Psoas muscle (tissue), 8 donors: ENCODE measurements at places on chromosomes 11 and 22. TPM values are rescaled to one million over a fixed set of nuclear protein-coding genes. Genes with fewer than 3 reads are reported as not detected.

Gene MMP1
- 0.77 TPM for total RNA-seq

Gene CLDN5
- 23.0 TPM for total RNA-seq

Gene APOL5
- not detected for total RNA-seq

Gene MAPK8IP1
- 1.6 TPM for total RNA-seq

Gene APOL3
- 24.1 TPM for total RNA-seq

Gene CUL5
- total RNA-seq: 92.2 TPM

Gene HTR3A
- not detected for total RNA-seq

Gene SOX10
- not detected for total RNA-seq

Gene PRAME
- total RNA-seq: not detected

Gene LIF
- 0.27 TPM for total RNA-seq

Gene OR2AG2
- total RNA-seq: not detected

Gene CYP2D6
- total RNA-seq: 0.44 TPM

Gene SCN4B
- total RNA-seq: 5.1 TPM

Gene SYT13
- 0.11 TPM for total RNA-seq

Gene UNC93B1
- total RNA-seq: 4.5 TPM

DNA sequence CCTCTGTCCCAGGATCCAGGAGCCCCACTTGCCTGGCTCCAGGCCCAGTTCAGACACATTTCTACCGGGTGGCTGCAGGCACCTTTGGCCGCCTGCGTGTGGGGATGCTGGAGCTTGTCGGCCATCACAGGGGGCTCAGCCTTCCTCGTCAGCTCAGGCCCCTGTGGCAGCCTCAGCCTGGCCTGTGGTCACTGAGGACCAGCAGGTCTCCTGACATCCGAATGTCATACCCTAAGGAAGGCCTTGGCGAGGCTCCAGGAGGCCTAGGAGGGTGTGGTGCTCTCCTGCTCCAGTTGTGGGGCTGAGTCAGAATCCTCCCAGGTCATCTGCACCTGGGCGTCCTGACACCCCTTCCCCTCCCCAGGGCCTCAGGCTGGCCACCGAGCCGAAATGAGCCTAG lies 14.9 kb upstream of the SOX10 start:
- peaks cover 7% of the 10 kb centered on the region for H3K4me1 ChIP-seq
- H3K4me3 ChIP-seq: no peak overlapping the region
- no peaks in the 10 kb centered on the region for H3K27me3 ChIP-seq

GRCh38 chr11:41784513-41785335 lies 325.3 kb upstream of the LRRC4C start:
- H3K27ac ChIP-seq: no peak overlapping the region
- H3K27me3 ChIP-seq: no peaks in the 10 kb centered on the region
- no peak for DNase-seq
- H3K36me3 ChIP-seq: no peaks in the 10 kb centered on the region
- no peaks in the 10 kb centered on the region for H3K4me1 ChIP-seq
- no peak overlapping the region for H3K4me3 ChIP-seq

- no peaks in the 10 kb centered on the region for H3K36me3 ChIP-seq
- peak overlapping the region; percentile 58 for H3K4me3 ChIP-seq
- H3K4me1 ChIP-seq: peaks cover 6% of the 10 kb centered on the region
- H3K27me3 ChIP-seq: no peaks in the 10 kb centered on the region
Measured at GRCh38 chr22:42500836-42501179, 18.8 kb downstream of the RRP7A start.

DNA sequence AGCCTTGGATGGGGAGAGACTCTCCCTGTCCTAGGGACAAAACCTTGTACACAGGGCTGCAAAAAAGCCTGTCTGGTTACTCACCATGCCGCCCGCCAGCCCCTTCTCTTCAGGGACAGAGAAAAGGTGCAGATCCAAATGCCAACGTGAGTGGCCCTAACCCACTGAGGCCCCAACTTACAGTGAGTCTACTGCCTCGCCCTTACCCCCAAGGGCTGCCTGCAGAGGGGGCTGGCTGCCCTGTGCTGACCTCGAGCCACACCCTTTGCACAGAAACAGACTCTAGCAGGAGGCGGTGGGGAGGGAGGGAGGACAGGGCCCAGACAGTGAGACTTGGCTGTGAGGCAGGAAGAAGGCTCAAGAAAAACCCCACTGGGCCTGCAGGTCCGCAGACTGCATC lies 13.6 kb upstream of the CHST1 start:
- no peaks in the 10 kb centered on the region for H3K4me1 ChIP-seq
- no peak overlapping the region for H3K27ac ChIP-seq
- H3K4me3 ChIP-seq: no peak overlapping the region
- DNase-seq: no peak

DNA sequence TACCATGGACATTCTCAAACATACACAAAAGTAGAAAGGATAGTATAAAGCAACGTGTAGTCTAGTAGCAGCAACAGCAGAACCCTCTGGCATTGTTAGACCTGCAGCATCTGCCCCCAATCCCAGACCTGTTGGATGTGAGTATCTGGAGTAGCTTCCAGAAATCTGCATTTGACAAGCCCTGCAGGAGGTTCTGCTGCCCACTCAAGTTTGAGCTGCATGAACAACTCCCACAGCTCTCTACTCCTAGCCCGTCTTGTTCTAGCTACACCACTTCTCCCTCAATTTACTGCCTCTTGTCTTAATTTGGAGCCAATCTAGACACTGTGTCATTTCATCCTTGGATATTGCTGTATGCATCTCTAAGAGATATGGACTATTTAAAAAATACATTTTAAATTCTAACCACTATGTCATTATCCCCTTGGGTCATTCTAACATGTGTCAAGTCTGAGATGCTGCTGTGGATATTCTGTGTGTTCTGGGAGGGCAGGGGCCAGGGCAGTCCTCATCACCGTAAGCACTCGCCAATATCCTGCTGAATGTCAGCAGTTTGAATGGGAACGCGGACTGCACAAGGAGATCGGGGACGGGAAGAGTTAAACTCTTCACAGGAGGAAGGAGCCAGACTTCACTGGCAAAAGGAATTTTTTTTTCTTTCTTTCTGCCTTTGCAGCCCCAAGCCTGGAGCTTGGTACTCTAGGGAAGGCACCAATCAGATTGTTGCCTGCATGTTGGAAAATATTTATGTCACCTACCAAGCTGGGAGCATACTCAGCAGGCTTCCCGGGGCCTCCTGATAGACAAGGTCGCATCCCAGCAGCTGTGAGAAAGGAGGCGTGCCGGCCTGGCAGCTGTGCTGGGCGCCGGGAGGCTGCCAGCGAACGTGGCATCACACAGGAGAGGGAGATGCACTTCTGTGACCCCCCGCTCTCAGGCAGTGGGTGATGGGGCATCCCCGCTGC lies 429.0 kb downstream of the MIAT start:
- no peaks in the 10 kb centered on the region for H3K4me1 ChIP-seq
- no peak overlapping the region for H3K4me3 ChIP-seq
- DNase-seq: no peak
- peaks cover 61% of the 10 kb centered on the region for H3K27me3 ChIP-seq

- peak overlapping the region; percentile 81 for H3K4me3 ChIP-seq
- no peak for DNase-seq
- H3K36me3 ChIP-seq: peaks cover 6% of the 10 kb centered on the region
- peaks cover 42% of the 10 kb centered on the region for H3K4me1 ChIP-seq
- peak overlapping the region; percentile 96 for H3K27ac ChIP-seq
Measured at GRCh38 chr11:34915136-34916014, 804 bp downstream of the APIP start.

- no peaks in the 10 kb centered on the region for H3K36me3 ChIP-seq
- H3K4me1 ChIP-seq: no peaks in the 10 kb centered on the region
- H3K27ac ChIP-seq: peak overlapping the region; percentile 9
Measured at GRCh38 chr22:24106385-24107381, 74.6 kb upstream of the SUSD2 start.

GRCh38 chr11:62953811-62954210 lies 31.0 kb downstream of the SLC22A6 start:
- no peak for DNase-seq
- H3K27ac ChIP-seq: no peak overlapping the region
- H3K4me1 ChIP-seq: peaks cover 4% of the 10 kb centered on the region
- H3K4me3 ChIP-seq: no peak overlapping the region
- no peaks in the 10 kb centered on the region for H3K36me3 ChIP-seq

DNA sequence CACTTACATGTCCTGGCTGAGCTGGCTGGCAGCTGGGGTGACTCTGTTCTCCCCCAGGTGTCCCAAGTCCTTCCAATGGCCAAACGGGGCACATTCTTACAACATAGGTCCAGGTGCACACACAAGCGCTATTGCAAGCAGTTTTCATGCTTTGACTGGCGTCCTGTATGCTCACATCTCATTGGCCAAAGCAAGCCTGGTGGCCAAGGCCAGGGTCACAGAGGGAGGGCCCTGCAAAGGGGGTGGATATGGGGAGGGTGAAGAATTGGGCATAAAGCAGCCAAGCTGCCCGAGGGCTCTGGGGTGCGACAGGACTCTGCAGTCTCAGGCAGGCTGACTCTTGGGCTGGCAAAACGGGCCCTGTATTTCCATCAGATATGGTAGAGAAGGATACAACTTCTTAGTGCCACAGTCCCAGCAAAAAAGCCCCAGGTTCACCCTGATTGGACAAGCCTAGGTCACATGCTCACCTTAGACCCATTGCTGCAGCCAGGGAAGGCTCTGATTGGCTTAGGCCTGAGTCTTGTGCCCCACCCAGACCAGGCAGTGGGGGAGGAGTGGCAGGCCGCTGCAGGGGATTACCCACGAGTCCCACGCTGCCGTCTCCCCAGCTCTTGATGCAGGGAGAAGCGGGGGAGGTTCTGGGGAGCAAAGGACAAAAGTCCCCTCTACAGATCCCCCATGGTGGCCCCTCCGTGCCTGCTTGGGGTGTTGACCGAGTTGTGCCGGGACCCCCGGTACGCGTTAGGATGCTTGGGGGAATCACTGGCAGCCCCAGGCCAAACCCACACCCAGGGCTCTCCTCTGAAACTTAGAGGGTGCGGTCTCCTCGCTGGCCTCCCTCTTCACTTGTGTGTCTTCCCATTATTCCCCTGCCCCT lies 110.8 kb downstream of the ARHGAP8 start:
- no peak for DNase-seq

DNA sequence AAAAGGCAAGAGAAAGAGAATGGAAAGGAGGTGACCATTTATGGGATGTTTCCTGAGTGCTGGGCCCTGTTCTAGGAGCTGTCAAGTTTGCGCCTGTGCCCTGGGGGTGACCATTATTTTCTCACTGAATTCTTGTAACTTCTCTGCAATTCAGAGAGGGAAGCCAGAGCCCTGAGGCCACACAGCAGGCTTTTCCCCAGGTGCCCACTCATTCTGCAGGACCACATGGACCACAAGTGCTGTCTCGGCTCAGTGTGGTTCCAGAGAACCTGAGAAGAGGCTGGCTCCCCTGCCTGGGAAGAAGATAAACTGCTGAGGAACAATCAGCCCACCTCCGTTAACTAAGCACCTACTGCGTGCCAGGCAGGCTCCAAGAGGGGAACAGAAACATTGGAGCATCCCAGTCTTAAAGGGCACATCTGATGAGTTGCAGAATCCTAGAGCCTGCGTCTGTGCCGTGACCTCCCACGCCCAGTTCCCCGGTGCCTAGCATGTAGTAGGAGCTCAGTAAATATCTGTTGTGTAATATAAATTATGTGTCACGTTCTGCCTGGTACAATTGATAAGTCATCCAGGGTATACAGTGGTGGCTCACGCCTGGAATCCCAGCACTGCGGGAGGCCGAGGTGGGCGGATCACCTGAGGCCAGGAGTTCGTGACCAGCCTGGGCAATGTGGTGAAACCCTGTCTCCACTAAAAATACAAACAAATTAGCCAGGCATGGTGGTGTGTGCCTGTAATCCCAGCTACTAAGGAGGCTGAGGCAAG lies 31.6 kb upstream of the CRYBB3 start:
- H3K27me3 ChIP-seq: no peaks in the 10 kb centered on the region
- H3K36me3 ChIP-seq: peaks cover 7% of the 10 kb centered on the region
- no peak for DNase-seq
- H3K4me3 ChIP-seq: no peak overlapping the region
- H3K27ac ChIP-seq: no peak overlapping the region
- peaks cover 10% of the 10 kb centered on the region for H3K4me1 ChIP-seq
